ENCODE measurements at places on chromosomes 1 and 21.
A peak's percentile ranks its signal among the peaks of the same experiment; 100 is the strongest.

DNA sequence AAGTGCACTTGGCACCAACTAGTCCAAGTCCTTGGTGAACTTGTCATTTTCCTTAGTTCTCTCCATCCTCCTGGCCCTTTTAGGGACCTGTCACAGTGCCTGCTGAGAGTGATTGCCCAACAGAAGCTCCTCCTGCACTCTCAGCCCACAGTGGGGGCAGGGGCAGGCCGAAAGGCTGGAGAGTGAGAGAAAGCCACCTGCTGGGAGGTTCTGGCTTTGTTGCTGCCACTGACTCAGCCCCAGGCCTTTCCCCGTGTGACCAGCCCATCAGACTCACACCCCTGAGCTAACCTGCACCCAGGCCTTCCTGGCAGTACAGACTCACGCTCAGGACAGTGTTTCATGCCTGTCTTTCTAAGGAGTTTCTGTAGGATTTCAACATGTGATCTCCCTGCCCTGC lies 17.1 kb upstream of the PROK1 start:
- DNase-seq, result no peak

DNA sequence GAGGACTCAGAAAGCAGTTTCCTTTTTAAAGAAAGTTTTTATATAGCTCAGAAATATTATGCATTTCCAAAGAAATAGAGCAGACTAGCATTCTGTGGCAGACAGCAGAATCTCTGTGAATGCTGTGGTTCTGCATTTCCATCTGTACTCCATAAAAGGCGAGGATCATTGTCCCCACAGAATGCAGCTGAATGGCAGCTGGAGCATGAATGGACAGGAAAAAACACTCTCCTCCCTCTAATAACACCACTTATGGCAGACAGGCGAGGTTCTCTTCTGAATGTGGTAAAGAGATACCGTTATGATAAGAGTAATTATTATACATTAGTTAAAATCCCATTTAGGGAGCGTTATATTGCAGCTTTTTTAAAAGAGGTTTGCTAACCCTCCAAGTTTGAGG lies 81.4 kb upstream of the WLS start:
- no peak for DNase-seq

DNA sequence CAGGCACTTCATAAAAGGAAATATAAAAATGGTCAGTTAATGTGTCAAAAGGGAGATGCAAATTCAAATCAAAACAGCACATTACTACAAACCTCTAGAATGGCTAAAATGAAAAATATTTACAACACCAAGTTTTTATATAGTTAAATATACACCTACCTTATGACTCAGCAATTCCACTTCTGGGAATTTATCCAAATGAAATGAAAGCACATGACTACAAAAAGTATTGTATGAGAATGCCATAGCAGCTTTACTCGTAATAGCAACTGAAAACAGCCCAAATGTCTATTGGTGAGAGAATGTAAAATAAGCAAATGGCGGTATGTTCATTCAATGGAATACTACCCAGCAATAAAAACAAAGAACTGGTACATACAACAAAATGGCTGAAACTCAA lies 175.8 kb upstream of the SPAG17 start:
- no peak for DNase-seq

- DNase-seq, result peak; percentile 2
Observed at GRCh38 chr1:237411621-237412020, 369.6 kb downstream of the RYR2 start.

DNA sequence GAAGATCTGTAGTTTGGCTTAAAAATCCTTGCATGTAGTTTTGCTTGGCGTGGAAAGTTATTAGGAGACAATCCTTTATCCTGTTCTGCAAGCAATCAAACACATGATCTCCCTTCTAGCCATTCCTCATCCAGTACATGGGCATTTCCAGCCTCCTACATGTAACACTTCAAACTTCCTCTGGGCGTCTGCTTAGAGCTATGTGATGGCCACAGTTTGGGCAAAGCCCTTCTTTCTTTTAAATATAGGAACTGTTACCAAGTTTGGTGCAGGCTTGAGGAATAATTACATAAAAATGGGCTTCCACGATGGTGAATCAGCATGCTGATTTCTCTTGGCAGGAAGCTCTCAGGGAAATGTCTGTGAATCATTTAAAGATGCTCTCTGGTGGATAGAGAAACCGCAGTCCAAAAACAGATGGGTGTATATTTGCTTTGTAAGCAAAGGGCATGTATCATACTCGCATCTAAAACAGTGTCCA lies 176.9 kb upstream of the FMN2 start:
- no peak for DNase-seq

DNA sequence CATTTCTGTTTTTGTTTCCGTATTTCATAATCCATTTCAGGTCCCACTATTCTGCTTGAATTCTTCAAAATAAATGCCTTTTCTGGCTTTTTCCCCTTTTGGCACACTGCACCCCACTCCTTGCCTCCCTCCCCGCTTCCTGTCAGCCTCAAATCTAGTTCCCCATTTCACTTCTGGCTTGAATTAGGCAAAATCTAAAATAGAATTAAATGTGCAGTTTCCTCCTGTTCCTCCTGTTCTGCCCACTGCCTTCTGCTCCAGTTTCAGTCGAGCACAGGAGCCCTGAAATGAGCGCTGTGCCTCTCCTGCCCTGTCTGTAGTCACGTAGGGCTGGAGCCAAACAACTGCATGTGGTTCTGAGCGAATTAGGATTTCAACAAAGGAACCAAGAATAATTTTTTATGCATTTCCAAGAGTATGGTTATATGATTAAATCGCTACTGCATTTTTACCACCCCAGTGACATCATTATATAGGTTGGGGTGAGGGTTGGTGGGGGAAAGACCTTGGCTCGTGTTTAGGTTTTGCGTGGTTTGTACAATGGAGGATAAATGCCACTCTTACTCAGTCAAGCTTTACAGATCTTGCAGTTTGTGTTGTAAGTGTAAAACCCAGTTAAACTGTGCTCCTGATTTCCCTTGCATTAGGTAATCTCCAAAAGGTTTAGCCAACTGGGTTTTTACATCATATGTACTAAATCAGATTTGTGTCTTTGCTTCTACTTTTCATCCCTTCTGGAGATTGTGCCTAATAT lies 114.9 kb downstream of the VPS13D start:
- peak; percentile 42 for DNase-seq

DNA sequence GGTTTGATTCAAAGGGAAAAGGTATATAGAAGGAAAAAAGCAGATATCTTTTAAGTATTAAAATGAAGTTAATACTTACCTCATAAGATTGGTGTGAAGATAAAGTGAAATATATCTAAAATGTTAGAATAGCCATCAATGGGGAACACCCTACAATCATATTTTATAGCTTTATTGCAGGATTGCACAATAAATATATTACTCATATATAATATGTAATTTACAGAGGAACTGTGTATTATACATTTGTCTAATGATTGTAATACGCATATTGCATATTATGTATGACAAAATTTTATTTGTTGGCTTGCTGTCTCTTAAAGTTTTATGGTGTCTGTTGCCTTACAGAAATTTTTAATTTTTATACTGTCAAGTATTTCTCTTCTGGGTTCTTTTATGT lies 47.8 kb downstream of the UCHL5 start:
- no peak for DNase-seq

- no peak for DNase-seq
Observed at GRCh38 chr1:241870336-241870735, 22.3 kb downstream of the EXO1 start.

- no peak for DNase-seq
Observed at GRCh38 chr1:156461781-156462647, 38.6 kb downstream of the MEF2D start.

DNA sequence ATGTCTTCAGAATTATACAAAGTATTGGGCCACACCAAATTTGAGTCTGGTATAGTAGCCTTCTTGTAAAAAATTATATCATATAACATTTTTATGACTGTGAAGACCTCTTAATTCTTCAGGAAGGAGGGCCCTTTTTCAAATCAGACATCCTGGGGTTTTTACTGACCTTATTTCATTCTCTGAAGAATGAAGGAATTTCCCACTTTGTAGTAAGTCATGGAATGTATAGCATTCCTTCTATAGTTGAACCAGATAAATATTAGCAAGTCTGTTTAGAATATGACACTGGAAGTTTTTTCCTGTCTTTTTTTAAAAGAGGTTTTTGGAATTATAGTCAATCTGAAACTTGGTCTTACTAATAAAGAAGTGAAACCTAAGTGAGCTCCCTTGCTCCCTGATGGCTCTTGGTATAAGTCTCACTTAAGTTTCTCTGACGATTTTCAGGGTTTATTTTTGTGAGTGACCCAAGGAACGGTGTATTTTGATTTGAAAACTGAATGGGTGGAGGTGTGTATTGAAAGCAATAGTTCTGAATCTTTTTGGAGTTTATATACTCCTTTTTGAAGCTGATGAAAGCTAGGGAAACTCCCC lies 23.7 kb downstream of the SNX27 start:
- DNase-seq, result no peak

- DNase-seq, result no peak
Observed at GRCh38 chr1:240998441-240999015, 358.5 kb downstream of the RGS7 start.

- DNase-seq, result peak; percentile 64
Observed at GRCh38 chr1:212595787-212596714, 12.5 kb upstream of the ATF3 start.

DNA sequence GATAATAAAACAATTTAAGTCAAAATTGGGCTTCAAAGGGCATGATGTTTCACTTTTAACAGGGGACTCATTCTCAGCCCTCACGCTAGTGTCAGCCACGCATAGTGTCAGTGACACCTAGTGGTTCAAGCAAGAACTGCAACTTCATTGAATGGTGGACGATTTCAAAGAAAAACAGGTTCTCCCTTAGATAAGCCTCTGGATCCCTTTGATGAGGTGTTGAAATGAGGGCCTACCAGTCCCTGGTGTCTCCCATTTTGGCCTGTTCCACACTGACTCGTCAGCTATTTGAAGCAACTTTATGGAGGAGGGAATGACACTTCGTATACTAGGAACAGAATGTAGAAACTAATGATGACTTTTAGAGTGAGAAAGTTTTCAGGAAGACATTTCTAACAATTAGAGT lies 56.2 kb downstream of the FCRL5 start:
- DNase-seq, result peak; percentile 47

DNA sequence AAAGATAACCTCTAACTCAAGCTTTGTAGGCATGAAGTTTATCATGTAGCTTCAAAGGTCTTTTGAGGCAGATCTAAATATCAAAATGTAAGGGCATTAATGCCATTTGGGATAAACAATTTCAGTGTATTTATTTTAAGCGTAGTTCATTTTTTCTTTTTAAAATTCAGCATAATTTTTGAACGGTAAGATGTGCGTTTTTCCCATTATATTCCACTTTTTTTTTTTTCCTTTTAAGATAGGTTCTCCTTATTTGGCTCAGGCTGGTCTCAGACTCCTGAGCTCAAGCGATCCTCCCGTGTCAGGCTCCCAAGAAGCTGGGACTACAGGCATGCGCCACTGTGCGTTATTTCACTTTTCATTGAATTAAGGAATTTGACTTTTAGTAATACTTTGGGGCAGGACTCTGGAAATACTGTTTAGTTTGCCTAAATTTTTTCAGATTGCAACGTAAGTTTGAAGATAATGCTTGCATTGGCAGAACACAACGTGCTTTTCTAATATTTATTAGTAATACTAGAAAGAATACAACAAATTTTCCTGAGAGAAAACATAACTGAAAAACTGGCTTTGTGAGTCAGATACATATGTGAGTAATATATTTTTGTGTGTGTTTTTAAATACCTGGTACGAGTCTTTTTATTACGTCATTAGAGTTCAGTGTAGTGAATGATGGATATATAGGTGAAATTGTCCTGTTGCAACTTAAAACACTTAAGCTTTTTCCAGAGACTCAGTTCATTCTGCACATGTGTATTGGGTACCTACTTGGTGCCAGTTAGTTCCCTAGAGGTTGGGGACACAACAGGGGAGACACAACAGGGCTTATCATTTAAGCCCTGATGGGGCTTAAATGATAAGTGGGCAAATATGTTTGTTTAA lies 2.2 kb downstream of the RALGPS2 start:
- DNase-seq, result no peak

DNA sequence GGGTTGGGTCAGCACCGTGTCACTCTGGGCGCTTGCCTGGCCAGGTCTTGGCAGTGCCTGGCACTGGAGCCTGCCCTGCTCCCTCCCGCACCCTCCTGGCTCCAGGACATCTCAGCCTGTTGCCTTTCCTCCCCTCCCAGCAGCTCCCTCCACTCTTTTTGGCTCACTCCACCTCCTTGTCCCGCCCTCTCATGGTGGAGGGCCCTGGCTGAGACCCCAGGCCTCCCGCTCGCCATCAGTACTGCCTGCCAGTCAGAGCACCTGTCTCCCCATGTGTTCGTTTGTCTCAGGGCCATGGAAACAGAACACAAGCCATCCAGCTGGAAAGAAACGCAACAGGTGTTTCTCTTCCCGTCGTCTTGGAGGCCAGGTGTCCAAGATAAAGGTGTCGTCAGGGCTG lies 61.0 kb downstream of the B3GALT5 start:
- DNase-seq, result no peak

DNA sequence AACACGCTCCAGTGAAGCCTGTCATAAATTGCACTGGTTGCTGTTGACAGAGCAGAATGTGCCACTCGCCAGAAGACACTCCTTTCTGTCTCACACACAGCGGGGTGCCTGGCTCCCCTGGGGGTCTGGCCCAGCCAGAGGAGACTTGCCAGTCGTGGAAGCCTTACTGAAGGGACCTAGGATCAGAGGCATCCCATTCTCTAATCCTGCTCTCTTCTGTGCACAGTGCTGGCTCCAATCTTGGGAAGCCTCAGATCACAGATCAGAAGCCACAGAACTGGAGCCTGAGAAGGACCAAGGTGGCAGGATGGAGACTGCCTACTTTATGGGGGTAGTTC lies 1.4 kb downstream of the SLC9A1 start:
- DNase-seq, result no peak

DNA sequence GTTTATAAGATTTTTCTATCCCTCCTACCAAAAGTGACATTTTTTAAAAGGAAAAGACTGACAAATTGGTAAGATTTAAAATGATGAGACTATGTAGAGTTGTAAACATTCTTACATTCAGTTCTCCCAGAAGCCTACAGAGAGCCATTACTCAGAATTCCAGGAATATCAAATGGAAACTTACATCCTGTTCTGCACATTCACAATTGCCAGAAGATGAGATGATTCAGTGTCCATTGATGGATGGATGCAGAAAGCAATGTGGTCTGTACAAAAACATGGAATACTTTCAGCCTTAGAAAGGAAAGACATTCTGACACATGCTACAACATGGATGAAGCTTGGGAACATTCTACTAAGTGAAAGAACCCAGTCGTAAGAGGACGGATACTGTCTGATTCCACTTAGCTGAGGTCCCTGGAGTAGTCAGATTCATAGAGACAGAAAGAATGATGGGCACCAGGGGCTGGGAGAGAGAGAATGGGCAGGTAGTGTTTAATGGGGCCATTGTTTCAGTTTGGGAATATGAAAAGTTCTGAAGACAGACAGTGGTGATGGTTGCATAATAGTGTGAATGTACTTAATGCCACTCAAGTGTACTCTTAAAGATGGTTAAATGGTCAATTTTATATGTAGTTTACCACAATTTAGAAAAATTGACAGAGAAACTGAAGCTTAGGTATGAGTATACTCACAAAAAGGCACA lies 16.6 kb downstream of the MX1 start:
- no peak for DNase-seq

DNA sequence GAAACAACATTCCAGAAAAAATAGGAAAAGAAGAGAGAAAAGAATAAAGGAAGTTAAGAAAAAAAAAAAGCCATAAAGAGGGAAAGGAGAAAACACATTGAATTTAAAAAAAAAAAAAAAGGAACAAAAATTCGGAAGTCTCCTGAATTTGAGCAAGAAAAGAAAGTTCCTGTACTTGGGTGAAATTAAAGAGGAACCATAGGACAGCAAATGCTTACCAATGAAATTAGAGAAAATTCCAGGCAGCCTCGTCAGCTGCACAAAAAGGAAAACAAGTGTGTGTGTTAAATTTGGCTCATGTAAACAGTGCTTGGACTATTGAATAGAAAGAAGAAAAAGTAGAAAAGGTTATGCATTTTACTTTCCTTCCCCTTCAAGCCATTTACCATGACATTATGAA lies 4.9 kb downstream of the IL12RB2 start:
- DNase-seq, result no peak
